ENCODE measurements at places on chromosomes 6 and 20.

DNA sequence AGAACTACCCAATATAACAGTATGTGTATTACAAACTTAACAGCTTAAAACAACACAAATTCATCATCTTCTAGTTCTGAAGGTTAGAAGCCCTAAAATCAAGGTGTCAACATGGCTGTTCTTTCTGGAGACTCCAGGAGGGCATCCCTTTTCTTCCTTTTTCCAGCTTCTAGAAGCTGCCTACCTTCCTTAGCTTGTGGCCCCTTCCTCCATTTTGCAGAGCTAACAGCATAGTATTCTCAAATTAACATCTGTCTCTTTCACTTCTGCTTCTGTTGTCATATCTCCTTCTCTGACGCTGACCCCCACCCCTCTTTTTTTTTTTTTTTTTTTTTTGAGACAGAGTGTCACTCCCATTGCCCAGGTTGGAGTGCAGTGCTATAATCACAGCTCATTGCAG is 52.8 kb upstream of the AKIRIN2 start:
- DNase-seq: no peak

GRCh38 chr6:43020847-43021246 is 576 bp upstream of the RRP36 start:
- DNase-seq: no peak

DNA sequence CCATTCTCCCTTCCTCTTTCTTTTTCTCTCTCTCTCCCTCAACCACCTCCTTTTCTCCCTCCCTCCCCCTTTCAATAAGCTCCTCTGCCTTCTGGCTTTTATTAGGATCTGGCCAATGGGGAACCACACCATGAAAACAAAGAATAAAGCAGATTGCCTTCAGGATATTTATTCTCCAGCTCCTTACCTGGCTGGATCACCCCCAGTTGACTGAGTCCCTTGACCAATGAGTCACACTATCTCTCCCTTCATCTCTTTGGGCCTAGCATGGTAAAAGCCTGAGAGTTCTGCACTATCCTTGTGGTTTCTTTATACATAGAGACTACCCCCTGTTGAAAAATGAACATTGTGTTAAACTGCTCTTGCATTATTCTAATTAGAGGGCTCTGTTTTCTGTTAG is 476.8 kb downstream of the EPHA7 start:
- no peak for DNase-seq

GRCh38 chr20:60820918-60821317 is 431.1 kb upstream of the CDH4 start:
- DNase-seq: no peak

DNA sequence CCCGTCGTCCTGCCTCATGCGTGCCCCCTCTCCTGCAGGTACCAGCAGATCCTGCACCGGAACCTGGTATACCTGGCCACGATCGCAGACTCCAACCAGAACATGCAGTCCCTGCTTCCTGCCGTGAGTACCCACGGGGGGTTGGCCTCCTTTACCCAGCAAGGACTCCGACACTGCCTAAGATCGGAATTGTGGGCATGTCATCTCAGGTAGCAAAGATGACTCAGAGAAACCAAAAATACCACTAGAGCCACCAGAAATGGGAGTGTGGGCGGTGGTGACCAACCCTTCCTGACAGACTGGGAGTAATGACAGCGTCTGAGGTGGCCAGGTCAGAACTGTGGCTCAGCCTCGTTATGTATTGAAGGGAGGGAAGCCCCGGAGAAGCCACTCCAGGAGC is 16.3 kb downstream of the SS18L1 start:
- DNase-seq: peak; percentile 73

DNA sequence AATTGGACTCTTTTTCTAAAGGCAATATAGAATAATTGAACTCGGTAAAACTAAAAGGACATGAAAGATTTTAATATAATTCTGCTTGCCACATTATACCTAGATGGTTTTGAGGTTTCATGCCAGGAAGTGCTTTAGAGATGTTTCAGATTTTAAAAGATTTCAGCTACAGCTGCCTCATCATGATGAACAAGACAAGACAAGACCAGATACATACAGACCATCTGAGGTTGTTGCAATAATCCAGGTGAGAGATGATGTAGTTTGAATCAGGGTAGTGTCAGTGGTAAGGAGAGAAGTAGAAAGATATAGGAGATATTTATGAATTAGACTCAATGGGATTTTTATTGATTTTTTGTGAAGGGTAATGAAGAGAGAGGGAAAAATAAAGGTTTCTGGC is 374.3 kb upstream of the HSF2 start:
- DNase-seq: no peak

DNA sequence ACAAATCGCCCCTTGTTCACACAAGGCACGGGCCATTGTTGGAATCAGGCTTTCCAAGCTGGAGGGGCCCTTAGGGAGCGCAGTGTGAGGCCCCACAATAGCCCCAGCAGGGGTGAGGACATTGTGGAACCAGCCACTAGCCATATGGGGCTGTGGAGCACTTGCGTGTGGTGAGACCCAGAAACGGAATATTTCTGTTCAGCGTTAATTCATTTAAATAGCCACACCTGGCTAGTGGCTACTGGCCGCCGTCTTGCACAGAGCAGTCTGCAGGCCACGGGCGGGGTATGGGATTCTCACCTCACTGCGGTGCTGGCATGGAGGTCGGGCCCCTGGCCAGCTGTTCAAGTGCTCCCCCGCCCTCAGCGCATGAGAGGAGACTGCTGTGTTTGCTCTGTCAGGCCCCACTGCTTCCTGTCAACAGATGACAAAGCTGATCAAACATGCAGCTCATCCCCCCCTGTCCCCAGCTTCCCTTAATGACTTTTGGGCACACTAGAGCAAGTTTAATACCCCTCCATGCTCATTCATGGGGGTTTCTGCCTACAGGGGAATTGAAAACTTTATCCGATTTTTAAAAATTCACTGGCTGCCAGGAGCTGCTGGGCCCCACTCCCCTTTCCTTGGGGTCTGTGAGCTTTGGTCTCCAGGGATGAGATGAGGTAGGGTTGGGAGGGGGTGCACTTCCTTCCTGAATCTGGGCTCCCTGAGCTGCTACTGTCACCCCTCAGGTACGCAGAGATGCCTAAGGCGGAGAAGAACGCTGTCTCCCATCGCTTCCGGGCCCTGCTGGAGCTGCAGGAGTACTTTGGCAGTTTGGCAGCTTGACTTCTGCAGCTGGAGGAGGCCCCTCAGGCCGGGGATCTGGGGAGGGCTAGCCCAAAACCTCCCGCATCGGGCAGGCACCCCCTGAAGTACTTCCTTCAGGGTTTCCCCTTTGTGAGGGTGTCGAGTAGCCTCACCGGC is 13.6 kb downstream of the ITPA start:
- no peak for DNase-seq

GRCh38 chr6:4291453-4292403 is 156.4 kb upstream of the ECI2 start:
- DNase-seq: peak; percentile 52

DNA sequence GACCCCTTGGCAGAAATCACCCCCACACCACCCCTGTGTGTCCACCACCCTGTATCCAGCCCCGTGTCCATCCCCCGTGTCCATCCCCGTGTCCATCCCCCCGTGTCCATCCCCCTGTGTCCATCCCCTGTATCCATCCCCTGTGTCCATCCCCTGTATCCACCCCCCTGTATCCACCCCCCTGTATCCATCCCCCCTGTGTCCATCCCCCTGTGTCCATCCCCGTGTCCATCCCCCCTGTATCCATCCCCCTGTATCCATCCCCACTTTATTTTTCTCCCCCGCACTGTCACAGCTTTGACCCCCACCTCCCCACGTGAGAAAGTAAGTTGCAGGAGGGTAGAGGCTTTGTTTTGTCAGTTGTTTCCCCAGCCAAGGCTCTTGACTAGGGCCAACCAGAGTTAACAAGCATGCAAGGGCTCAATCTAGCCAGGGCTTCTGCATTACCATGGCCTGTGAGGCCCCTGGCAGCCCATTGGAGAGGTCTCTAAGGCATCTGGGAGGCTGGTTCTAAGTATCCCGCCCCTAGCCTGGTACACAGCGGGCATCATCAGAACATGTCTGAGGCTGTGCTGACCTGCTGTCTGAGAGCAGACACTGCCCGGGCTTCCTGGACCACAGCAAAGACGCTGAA is 18.1 kb upstream of the SIRPA start:
- peak; percentile 40 for DNase-seq

DNA sequence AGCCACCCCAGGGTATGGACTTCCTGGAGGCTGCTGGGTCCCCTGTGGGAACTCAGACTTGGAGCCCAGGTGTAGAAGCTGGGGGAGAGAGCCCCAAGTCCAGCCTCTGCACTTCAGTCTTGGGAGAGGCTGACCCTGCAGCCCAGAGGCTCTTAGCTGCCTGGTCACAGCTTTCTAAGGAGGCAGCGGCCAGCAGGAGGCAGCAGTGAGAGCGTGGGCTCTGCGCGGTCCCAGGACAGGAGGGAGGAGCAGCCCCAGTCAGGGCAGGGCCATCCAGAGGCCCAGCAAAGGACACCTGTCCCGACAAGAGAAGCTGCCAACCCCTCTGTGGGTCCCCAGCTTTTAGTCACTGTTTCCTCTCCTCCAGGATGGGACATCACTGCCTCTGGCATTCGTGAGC is 9.4 kb downstream of the TREML2 start:
- peak; percentile 36 for DNase-seq

GRCh38 chr20:31819083-31819784 is at the start of gene MYLK2:
Gene MYLK2, plus strand, starts transcription at chr20:31819356. Its CDS starts 225 bp downstream, at chr20:31819581.
- no peak for DNase-seq

DNA sequence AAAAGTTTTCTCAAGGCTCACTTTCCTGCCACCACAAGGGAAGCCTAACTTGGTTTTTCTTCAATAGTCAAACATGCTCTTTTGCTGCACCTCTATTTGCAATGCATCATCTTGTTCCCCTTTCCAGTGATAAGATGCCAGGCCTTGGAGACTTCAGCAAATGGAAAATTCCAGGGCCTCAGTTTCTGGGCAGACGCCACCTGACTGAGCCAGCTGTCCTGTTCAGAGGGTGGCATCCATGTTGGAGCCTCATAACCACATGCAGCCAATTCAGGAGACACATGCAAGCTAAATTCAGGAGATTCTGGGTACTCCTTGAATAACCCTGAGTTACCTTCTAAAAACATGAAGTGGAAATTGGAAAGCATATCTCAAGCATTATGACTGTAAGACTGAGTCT is 285.6 kb upstream of the RNF24 start:
- DNase-seq: no peak

GRCh38 chr6:44642870-44643522 is 255.5 kb downstream of the CDC5L start:
- peak; percentile 76 for DNase-seq

GRCh38 chr20:24701668-24702067 is 232.2 kb downstream of the SYNDIG1 start:
- DNase-seq: no peak

GRCh38 chr6:140915551-140915950 is 1217.2 kb upstream of the GJE1 start:
- DNase-seq: no peak

GRCh38 chr6:83870649-83871048 is 11.2 kb downstream of the CYB5R4 start:
- DNase-seq: no peak

DNA sequence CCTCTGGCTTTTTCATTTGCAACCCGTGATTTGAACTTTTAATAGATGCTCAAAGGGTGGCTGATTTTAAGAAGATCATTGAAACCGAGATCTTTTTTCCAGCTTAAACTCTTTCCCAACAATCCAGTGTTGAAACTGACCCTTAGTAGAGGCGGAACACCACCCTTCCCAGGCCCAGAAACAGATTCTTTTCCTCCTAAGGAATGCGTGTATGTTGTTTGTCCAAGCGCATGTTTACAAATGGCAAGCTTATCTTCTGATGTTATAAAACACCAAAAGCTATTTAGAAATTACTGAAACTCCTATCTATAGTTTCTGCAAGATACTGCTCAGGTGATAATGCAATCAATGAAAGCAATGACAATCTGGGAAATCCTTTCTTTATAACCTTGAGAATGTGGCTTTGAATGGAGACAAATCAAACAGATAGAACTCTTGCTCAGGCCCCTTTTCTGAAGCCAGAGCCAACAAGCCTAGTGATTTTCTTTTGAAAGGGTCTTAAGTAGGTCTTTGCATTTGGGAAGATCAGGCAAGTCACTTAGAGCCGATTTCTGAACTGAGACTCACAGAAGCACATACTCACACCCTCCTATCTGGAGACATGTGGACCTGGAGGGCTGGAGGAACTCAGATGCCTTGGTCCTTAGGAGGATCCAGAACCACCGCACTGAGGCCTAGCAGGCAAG is 9.1 kb downstream of the BANF2 start:
- no peak for DNase-seq

DNA sequence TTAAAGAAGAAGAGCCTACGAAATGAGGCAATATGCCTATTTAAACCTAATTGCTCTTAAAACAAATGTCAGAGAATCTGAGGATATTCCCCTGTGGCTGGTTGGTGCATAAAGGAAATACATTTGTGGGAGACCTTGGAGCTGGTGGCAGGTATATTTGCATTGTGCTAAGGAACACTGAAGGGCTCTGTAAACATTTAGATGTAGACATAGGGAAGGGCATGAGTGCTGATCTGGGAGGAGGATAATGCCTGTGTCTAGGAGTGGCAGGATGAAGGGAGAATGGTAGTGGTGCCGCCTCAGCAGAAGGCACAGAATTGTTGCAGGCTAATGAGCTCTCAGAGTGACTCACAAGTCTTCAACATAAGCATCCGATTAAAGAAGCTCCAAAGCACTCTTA is 85.8 kb downstream of the CD164 start:
- DNase-seq: peak; percentile 4

DNA sequence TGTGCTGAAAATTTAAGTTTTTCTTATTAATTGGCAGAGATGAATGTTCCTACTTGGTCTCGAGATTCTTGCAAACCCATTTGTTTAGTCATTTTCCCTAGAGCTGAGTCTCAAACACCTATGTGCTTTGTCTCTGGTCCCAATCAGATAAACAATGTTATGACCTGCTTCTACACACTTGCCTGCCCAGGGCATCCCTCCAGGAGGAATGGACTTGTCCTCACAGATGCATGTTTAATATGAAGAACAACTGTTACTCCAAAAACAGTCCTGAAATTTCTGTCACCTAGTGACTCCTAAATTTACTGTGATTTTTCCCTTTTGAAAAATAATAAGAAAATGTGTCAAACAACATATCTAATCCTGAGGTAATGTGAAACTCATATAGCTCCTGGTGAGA is 43.7 kb downstream of the HDGFL1 start:
- no peak for DNase-seq

- DNase-seq: no peak
These were observed 243.6 kb upstream of the RIMS1 start for GRCh38 chr6:71642793-71643192.

DNA sequence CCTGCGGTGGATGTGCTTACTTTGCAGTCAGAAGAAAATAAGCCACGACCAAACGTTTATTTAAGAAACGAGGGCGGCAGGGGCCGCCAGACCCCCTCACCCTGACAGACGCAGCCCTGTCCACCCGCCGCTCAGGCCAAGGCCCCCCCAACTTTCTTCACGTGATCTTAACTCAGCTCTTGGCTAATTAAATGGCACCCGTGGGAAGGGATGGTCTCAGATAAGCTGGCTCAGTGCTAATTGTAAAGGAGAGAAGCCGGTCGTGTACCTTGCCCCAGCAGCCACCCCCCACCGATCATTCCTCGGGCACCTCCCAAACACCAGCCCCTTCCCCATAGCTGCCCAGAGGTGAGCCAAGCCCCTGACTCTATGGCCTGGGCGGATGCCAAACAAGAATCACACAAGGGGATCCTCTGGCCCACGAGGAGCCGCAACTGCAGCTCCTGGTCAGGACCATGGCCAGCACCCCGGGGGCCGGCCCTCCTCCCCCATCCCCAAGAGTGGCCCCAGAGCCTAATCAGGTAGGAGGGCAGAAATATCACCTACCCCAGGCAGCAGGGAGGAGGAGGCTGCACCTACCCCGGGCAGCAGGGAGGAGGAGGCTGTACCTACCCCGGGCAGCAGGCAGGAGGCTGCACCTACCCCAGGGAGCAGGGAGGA is 11.2 kb downstream of the KCNQ2 start:
- no peak for DNase-seq

- DNase-seq: no peak
These were observed 25.6 kb downstream of the CDH22 start for GRCh38 chr20:46282669-46283068.
